ENCODE measurements at places on chromosomes 1 and 21.

DNA sequence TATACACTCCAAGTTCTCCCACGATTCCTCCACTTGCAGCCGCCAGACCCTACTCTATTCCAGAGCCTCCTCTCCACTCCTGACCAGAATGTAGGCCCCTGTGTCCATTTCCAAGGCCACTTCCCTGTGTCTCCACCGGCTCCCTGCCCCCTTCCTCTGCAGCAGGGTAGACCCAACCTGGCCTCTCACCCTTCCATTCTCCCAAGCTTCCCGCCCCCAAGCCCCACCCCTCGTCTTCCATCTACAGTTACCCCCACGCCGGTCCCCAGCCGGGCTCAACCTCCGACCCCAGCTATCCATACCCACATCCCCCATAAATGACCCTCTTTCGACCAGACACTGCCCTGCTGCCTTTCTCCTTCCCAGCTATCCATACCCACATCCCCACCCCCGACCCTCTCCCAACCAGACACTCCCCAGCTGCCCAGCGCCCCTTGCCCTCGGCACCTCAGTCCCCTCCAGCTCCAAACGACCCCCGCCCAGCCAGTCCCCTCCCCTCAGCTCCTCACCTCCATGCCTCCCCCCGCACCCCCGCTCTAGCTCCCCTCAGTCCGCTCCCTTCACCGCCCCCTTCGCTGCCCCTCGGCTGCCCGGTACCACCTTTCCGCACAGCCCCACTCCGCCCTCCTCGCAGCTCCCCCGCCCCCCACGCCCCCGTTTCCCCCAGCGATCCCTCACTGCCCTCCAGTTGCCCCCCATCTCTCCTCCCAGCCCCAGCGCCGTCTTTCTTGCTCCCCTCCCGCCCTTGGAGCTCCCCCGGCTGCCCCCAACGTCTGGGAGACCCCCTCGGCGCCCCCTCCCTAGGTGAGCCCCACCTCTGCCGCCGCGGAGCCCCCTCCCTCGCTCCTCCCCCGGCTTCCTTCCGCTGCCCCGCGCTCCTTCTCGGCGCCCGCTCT lies 670 bp downstream of the RAB3B start:
- no peak for DNase-seq

- DNase-seq, result no peak
These were observed 4.7 kb downstream of the LDLRAD2 start for GRCh38 chr1:21816602-21817302.

- no peak for DNase-seq
These were observed 50.1 kb downstream of the LAMC1 start for GRCh38 chr1:183073320-183073719.

DNA sequence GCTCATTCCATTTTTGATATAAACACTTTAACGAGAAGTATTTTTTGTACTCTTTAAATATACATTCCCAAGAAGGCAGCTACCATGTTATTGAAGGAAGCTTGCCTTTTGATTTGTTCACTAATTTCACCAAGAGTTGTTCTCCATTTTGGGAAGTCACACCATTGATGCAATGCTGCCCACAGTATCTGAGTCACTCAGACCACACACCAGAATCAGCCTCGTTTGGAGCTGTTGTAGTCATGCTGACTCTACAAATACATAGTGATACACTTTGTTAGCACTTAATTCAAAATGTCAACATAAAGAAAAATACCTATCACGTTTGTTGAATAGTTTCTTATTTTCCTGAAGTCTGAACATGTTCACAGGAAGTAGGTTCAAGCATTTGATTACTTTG lies 78.7 kb downstream of the PAPPA2 start:
- DNase-seq, result no peak

GRCh38 chr1:118204105-118204504 lies 19.1 kb upstream of the SPAG17 start:
- DNase-seq, result no peak

GRCh38 chr1:181604482-181605249 lies 121.3 kb downstream of the CACNA1E start:
- no peak for DNase-seq

- peak; percentile 34 for DNase-seq
These were observed 923 bp upstream of the IFNGR2 start for GRCh38 chr21:33402001-33402979.

DNA sequence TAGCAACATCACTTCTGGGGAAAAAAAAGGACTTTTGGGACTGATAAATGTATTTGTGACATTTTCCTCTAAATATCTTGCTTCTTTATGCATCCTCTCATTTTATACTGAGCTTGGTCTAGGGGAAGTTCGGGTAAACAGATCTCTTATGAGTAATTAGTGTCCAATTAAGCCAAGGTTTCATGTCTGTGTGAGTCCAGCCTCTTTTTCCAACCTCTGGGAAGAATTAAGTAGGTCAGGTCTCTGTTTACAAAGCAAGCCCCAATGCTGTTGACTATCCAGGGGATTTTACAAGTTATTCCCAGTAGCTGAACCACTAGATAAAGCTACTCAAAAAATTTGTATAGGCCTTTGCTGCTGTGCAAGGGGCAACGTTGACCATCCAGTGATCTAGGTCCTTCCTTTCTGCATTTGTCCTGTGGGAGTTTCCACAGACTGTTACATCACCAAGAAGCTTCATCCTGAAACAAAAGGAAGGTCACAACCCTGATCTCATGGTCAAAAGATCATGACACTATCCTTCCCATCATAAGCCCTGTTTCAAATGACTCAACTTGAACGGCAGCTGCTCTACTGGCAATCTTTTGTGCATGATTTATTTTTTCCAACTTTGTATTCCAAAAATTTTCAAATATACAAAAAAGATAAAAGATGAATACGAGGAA lies 74.3 kb downstream of the ETS2 start:
- DNase-seq, result no peak

GRCh38 chr21:39712273-39712672 lies 32.7 kb upstream of the IGSF5 start:
- no peak for DNase-seq

- DNase-seq, result peak; percentile 70
These were observed 296 bp upstream of the RNPEP start for GRCh38 chr1:201982082-201982622.

DNA sequence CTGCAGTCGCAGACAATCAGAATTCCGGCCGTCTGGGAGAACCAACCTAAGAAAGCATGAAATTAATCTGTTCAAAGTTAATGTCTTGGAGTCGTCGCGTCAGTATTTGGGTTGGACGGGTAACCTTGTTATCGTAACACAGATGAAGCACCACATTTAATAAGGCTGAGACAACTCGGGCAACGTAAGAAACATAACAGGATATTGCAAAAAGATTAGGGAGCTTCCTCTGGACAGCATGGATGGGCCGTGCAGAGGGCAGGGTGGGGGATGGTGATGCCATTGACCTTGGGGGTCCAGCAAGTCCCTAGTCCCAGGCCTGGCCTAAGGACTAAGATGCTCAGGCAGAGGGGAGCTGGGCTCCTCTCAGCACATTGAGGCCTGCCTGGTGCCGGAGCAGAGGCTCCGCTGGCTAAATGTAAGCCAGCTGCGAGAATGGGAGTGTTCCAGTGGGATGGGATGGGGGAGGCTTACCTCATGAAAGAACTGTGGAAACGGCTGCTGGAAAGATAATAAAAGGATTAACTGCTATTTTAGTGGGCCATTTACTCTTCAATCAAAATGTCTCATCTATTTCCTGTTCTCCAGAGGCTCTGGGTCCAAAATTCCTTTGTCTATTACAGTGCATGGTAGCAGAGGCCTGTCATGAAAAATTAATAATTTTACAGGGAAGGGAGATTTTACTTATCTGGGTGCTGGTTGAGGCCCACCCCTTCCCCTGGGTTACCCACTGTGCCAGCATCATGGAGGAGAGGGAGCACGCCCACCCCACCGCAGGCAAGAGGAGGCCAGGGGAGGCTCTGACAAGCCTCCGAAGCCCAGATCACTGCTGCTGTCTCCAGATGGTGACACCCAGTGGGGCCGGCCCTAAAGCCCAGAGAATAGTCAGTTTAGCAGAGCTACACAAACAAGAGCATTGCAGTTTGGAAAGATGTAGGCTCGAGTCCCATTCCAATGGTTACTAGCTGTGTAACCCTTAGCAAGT lies 131.6 kb downstream of the DMRTB1 start:
- no peak for DNase-seq

- no peak for DNase-seq
These were observed 284.6 kb upstream of the DPYD start for GRCh38 chr1:98205291-98206017.

DNA sequence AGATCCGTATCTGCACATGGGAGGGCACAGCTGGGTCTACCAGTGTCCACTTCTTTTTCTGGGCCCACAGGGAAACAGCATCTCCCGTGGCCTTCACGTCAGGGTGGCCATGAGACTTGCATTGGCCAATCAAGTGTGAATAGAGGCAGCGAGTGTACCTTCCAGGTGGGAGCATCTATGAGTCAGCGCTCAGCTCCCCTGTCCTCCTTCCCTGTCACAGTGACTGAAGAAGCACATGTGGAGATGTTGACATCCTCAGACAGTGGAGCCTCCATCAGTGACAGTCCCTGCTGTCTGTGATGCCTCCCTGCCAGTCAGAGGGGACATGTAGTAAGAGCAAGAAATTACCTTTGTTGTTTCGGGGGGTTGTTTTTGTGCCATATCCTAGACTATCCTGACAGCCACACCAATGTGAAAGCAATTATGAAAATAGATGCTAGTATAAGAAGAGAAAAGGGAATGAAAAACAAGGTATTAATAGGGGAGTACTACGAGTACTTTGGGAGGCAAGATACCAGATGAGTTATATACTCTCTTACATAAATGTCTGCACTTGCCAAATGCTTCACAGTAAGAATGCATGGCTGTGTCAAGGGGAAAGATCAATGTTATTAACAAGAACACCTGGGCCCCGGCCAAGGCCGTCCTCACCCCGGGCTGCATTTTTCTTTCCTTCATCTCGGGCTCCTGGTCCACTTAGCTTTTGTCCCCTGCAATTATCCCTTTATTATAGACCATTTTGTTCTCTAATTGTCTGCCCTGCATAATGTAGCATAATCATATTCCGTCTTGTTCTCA lies 86.0 kb downstream of the MATN1 start:
- no peak for DNase-seq

- no peak for DNase-seq
These were observed 34.5 kb downstream of the AADACL4 start for GRCh38 chr1:12678350-12678749.

- no peak for DNase-seq
These were observed 766 bp upstream of the SLC44A3 start for GRCh38 chr1:94819238-94819944.

- DNase-seq, result no peak
These were observed 10.7 kb downstream of the RNU5D-1 start for GRCh38 chr1:44720281-44720680.

GRCh38 chr1:42323551-42323950 lies 11.5 kb downstream of the FOXJ3 start:
- no peak for DNase-seq

- DNase-seq, result peak; percentile 72
These were observed 9.6 kb upstream of the EPS8L3 start for GRCh38 chr1:109773203-109773899.

GRCh38 chr1:93708734-93709481 lies 27.3 kb upstream of the BCAR3 start:
- peak; percentile 10 for DNase-seq

GRCh38 chr21:37796011-37796410 lies 120.2 kb downstream of the KCNJ6 start:
- no peak for DNase-seq

DNA sequence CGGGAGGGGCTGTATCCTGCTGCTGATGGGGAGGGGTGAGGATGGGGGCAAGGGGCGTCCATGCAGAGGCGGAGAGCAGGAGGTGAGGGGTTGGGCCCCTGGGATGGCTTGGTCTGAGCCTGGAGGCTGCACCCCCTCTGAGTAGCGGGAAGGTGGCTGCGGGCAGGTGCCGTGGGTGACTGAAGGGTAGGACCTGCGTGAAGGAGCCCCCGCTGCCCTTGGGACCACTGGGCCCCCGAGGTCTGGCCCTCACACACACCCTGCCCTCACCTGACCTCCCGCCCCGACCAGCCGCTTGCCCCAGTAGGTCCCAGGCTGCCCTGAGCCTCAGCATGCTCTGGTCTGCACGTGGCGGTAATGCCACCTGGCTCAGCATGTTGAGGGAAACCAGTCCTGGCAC lies 12.8 kb upstream of the SKI start:
- no peak for DNase-seq

DNA sequence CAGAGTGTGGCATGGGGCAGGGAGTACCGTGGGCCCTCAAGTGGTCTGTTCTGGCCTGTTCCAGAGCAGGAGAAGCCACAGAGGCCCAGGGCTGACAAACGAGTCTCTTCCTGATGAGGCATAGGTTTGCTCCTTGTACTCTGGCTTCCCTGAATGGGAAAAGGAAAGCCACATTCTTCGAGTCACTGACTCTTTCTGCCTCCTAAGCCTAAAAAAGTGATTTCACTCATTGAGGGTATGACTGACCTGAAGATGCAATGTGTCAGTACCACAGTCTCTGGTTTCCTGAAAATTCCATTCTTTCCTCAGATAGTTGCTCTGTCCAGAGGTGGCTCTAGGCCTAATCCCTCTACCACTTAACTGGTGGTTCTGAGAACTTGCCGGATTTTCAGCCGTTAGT lies 92.3 kb downstream of the KCNN3 start:
- no peak for DNase-seq

- no peak for DNase-seq
These were observed 239.6 kb upstream of the C1orf174 start for GRCh38 chr1:4139646-4140045.

- DNase-seq, result no peak
These were observed 32.1 kb downstream of the CD247 start for GRCh38 chr1:167486090-167486824.

GRCh38 chr1:221778125-221778524 lies 36.2 kb upstream of the DUSP10 start:
- no peak for DNase-seq

DNA sequence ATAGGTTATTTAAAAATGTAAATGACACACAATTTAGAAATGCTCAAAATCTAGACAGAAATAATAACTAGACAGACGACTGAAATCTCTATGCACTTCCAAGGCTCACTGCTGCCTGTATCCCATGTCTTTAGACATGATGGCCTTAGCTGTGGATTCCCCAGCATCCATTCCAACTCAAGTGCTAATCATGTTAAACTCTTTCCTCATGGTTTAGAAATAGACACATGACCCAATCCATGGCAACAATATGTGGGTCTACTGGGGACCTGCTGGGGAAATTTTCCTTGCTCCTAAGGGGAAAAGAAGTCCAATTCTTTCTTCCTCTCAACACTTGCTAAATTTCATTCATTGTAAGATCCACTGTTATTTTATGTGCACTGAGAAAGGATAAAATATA lies 188.5 kb downstream of the SLC45A1 start:
- no peak for DNase-seq

DNA sequence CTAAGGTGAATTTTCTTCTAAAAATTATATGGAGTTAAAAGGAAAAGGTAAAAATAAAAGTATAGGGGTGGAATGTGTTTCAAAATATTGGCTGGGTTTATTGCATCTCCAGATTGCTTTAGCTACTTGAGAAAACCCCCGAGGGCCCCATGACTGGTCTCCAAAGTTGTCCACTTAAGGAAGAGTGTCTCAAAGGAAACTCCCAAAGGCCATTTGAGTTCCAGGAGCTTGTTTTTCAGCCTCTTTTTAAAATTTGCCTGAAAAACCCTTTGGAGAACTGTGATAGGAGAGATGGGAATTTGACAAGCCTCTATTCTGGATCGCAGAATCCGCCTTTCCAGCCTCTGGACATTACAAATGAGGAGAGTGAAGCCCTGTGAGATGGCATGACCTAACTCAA lies 225.6 kb downstream of the ZNF326 start:
- no peak for DNase-seq

- no peak for DNase-seq
These were observed 1.6 kb upstream of the IER5 start for GRCh38 chr1:181086926-181087325.

GRCh38 chr1:242477944-242478343 lies 46.6 kb downstream of the PLD5 start:
- DNase-seq, result no peak
